Activated CD8-positive, alpha-beta T cell treated with anti-CD3 and anti-CD28 coated beads, Interleukin-2, amount 10 ng/mL, durations not matched to agents 7 days and 5 days (primary cell): ENCODE measurements at places on chromosomes 2 and 18. TPM values are rescaled to one million over a fixed set of nuclear protein-coding genes. Genes with fewer than 3 reads are reported as not detected.
A peak's percentile ranks its signal among the peaks of the same experiment; 100 is the strongest.

GRCh38 chr2:200000444-200001163, 45.2 kb downstream of the MAIP1 start:
- no peak for DNase-seq

DNA sequence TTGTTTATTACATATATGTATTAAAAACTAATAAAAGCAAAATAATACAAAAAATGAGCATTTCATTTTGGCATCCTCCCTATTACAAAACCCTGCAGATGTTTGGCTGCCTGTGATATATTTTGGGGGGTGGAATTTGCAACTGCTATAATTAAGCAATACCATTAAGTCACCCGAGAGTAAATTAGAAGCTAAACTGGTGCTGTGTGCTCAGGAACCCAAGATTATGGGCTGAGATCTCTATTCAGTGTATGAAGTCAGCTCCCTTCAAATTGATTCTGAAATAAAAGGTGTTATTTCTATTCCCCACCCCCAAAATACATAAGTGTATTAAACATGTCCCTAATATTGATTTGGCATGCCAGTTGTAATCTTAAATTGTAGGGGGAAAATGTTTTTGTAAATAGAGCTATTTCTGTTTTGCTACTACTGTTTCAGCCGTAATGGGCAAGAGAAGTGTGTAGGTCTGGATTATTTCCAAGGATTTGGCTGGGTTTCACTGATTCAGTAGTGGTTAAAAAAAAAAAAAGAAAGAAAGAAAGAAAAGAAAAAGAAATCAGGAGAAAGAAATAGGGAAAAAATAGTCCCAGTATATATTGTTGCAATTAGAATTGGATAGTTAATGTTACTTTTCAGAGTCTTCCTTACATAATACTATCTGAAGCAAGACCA, 110.9 kb downstream of the SS18 start:
- DNase-seq, result no peak

DNA sequence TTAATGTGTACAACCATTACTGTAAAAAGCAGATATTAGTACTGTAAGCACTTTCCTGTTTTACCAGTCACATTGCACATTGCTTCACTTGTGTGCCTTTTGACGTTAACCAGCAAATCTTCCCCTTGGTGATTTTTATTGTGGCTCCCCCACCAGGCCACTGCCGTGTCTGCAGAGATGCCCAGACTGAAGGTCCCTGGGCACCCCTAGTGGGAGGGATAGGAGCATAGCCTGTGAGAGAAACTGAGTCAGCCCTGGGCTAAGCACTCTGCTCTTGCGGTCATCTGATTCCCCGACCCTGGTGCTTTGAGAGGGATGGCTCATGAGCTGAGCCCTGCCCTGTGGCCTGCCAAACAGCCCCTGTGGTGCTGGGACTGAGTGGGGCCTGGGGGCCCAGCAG, 73.4 kb downstream of the INPP4A start:
- peak; percentile 65 for DNase-seq

DNA sequence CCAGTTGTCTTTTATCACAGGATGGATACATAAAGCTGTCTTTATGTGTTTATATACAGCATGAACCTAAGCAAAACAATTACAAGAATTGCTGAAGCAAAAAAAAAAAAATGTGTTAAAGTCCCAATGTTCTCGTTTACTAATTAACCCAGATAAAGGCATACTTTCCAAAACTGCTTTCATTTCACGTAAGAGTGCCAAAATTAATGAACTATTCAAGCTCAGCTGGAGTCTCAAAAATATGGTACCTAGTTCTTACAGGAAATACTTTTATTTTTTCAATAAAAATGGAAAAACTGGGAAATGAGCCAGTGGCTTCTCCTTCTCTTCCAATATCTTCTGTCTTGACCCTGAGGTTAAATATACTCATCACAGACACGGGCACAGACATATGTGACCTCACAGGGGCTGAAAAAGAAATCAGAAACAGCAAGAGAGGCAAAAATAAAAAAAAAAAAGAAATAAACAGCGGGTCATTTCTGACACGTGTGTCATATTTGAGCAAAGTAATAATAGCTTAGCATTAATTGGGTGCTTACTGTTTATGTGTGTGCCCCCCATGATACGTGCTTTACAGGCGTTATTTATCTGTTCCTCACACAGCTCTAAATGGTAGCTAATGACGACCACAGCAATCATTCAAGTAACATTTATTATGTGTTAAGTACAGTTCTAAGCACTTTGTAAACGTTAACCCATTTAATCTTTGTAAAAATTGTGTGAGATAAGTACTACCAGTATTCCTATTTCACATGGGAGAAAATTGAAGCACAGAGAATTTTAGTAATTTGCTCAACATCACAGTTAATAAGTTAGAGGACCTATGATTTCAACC, 158.0 kb upstream of the MMADHC start:
- no peak for DNase-seq

The ANTXR1 gene
- 0.05 TPM for total RNA-seq

DNA sequence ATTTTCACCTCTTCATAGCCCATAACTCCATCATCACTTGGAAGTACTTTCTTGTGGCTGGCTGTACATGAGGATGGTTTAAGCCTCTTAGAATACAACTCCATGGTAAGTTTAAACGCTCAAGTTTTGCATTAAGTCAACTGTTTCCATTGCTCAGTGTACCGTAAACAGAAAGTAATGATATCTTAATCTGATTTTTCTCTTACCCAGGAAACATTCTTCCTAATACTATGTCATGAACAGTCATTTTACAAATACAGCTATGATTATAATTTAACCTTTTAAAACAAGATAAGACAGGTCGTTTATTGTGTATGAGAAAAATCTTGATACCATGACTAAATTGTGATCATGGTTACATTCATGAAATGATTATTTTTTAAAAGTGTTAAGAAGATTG, 11.6 kb upstream of the DYNC2LI1 start:
- no peak for DNase-seq

DNA sequence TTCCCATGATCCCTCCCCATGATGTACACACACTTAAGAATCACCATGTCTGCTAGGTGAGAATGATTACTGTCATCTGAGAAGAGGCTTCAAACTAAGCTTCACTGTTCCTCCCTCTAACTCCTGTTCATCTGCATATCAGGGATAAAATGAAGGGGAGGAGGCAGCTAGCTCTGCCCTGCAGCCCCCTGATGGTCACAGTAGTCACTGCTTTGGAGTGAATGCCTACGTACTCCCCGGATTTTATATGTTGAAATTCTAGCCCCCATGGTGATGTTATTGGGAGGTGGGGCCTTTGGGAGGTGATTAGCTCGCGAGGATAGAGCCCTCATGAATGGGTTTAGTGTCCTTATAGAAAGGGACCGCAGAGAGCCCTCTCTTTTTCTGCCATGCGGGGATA, 156.4 kb downstream of the NCKAP5 start:
- no peak for DNase-seq

The NT5C1B gene
- total RNA-seq, result not detected

DNA sequence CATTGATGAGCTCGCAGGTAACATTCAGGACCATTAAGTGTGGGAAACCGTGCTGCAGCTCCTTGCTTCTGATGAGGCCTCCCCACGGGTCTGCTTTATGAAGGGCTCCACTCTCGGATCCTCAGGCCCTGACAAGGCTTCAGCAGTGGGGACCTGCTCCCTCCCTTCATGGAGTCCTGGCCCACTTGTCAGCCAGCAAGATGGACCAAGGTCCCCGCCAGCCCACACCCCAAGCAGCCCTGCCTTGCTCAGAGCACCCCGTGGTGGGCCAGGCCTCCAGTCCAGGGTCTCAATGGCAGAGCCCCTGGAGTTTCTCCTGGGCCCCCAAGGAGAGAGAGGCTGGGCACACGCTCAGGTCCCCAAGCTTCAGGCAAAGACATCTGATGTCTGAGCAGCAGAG, 41.5 kb downstream of the CROCC2 start:
- DNase-seq, result no peak

DNA sequence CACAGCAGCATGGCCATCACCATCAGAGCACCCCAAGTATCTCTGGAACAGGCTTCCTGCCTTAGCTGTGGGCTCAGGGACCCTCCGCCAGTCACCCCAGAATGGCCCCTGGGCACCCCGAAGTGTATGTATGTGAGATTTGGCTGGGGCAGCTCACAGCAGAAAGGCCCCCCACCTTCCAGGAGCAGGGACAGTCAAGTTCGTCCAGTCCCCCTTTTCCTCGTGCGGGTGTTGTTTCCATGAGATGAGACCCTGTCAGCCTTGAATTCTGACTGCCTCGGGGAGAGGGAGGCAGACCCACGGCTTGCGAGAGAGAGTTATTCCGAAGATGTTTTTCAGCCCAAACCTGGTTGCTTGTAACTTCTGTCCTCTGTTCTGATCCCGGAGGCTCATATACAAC, 290.9 kb upstream of the HDAC4 start:
- DNase-seq, result no peak

- no peak for DNase-seq
These were observed 19.6 kb downstream of the SPATA3 start for GRCh38 chr2:231015478-231015877.

The CLEC4F gene
- not detected for total RNA-seq

GRCh38 chr18:79252904-79253633, 142.7 kb upstream of the NFATC1 start:
- DNase-seq, result no peak

DNA sequence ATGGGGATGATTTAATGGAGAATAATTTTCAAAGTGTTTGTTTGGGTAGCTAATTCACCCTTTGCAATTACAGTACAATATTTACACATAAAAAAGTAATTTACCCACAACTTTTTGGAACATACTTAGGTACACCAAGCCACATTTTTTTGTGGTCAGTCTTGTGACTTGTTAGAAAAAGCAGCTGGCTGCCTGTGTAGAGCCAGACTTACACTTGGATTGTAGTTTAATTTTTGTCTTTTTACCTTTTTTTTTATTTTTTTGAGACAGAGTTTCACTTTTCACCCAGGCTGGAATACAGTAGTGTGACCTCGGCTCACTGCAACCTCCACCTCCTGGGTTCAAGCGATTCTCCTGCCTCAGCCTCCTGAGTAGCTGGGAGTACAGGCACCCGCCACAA, 45.4 kb downstream of the RALBP1 start:
- no peak for DNase-seq

The CNGA3 gene
- total RNA-seq, result not detected

The MERTK gene
- 0.10 TPM for total RNA-seq

The MAP2 gene
- total RNA-seq, result not detected

DNA sequence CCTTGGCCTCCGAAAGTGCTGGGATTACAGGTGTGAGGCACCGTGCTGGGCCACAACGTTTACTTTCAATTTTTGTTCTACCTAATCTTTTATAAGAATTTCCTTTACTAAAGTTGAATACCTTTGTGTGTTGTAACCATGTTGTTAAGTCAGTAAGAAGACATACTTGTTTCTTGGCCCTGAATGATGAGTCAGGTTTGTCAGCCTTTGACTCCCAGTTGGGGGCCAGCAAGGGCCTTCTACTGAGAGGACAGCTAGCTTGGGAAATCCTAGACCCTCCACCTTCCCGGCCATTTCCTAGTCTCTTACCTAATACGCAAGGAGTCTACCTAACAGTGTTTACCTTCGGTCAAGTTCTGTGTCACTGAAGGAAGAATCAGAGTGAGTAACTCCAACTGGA, 22.7 kb downstream of the MTHFD2 start:
- DNase-seq, result no peak

DNA sequence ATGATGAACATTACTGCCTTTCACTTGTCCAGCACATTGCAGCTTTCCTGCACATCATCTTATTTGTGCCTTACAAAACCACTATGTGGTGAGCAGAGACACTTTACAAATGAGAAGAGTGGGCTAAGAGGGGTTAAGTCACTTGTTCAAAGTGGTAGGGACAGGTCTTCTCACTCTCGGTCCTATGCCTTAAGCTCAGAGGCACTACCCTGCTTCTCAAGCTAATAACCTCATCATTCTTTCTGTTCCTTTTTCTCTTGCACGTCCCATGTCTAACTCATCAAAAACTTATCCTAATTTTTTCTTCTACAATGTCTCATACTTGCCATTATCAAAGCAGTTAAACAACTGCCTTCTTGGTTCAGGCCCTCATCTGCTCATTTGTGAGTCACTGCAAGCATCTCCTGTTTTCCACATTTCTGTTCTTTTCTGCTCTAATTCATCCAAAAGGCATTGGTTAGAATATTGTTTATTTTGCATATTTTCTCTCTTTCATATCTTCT, 21.9 kb upstream of the NCOA1 start:
- no peak for DNase-seq

DNA sequence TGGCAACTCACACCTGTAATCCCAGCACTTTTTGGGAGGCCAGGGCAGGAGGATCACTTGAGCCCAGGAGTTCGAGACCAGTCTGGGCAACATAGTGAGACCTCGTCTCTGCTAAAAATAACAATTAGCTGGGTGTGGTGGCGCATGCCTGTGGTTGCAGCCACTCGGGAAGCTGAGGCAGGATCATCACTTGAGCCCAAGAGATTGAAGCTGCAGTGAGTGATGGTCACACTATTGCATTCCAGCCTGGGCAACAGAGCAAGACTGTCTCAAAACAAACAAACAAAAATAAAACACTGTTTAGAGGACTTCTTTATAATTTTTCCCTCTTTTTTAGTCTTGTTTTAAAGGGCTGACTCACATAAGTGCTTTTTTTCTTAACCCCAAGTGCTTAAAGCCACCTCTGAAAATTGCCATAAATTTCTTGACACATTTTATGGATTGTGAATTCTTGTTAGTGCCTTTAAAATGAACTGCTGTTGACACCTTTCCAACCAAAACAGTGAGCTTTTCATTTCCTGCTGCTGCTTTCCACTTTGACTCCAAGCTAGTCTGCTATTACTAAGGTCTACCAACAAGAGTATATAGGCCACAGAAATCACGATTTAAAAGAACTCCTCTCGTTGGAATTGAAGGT, 41.7 kb downstream of the CYP20A1 start:
- DNase-seq, result no peak

The PSMA8 gene
- total RNA-seq, result 1.2 TPM

DNA sequence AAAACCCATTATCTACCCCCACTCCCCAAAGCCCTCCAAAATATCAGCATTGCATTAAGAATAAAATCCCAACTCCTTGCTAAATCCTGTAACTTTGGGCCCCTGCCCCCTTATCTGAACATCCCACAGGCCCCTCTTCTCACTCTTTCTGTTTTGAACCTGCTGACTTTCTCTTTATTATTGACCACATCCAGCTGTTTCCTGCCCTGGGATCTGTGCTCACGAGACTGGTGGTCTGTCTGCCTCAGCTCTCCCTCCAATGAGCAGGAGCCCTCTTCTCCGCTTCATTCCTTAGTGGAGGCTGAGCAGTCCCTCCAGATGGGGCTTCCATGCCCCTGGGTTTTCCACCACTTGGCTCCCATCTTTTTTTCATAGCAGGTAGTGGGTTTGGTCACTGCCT, 116.9 kb downstream of the ACKR3 start:
- no peak for DNase-seq

- no peak for DNase-seq
These were observed 177.6 kb downstream of the ZNF407 start for GRCh38 chr18:74775239-74775638.

The BOLL gene
- total RNA-seq, result not detected

The REG3A gene
- not detected for total RNA-seq
